ENCODE measurements at places on chromosomes 1 and 21. TPM values are rescaled to one million over a fixed set of nuclear protein-coding genes. Genes with fewer than 3 reads are reported as not detected.

- DNase-seq = no peak
Measured at GRCh38 chr21:32979598-32980268, 46.0 kb upstream of the OLIG2 start.

GRCh38 chr1:101161619-101162018 is 75.2 kb upstream of the S1PR1 start:
- no peak for DNase-seq

DNA sequence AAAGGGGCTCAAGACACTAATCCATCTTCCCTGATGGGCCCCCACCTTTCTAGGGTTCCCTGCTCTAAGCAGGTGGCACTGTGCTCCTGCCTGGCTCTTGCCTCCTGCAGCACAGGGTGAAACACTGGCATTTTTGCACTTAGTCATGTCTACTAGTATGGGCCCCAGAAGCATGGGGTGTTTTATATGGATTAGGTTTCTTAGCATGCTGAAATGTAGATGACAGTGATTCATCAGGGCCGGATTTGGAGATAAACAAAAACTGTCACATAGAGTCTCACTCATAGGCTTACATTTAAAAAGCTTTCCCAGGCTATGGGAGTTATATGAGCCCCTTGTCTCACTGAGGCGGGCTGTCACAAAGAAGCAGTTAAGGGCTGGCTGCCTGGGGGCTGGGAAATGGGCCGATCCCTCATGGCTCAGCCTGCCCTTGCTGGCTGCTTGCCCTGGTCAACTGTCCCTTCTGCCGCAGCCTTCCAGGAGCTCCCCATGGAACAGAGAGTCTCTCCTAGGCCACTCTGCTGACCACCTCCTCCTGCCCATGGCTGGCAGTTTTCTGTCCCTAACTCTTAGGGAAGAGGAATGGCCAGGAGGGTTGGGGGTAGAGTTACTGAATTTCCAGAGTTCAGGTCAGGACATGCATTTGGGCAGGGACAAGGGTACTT is 6.5 kb downstream of the GALNT2 start:
- DNase-seq = no peak

DNA sequence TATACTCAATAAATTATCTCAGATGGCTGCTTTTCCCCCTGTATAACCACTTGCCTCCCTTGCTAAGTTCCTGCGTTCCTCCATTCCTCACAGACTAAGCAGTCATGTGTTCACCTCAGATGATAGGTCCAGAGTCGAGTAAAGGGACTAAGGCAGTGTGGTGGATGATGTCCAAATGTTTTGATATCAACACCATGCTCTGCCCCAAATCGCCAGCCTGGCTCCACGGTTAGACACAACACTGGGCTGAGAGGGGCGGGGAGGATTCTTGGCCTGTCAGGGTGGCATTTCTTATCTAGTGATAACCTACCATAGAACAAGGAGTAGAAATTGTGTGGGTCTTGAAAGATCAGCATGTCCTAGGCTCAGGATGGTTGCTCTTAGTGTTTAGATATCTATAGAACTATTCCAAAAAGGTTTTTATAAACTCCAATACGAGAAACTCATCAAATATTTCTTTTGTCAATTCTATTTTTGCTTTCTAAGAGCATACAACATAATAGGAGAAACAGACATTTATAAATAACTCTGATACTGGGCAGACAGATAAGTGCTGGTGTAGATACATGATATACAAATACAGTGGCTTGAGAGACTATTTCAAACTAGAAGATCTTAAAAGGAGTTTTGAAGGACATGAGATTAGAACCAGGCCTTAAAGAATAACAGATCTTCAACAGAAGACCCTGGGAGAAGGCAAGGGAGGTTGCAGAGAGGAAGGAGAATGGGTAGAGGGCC is 21.5 kb downstream of the GJA5 start:
- no peak for DNase-seq

DNA sequence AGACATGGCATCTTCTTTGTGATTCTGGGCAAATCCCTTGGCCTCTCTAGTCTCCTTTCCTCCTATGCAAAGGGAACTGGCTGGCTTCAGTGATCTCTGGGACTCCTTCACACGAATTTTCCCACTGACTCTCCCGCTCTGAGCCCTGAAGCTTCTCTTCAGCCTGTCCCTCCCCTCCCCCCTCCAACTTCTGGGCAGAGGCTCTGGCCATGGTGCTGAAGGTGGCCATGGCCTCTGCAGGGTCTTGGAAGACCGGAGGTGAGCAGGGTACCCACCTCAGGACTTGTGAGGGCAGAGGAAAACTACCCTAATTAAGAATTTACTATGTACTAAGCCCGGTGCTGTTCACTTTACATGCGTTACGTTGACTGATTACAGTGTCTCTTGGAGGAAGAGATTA is 29.4 kb upstream of the POU3F1 start:
- DNase-seq = no peak

GRCh38 chr1:229378586-229379367 is 35.9 kb upstream of the CCSAP start:
- DNase-seq = no peak

- DNase-seq = no peak
Measured at GRCh38 chr1:3307359-3307758, 147.1 kb upstream of the ARHGEF16 start.

DNA sequence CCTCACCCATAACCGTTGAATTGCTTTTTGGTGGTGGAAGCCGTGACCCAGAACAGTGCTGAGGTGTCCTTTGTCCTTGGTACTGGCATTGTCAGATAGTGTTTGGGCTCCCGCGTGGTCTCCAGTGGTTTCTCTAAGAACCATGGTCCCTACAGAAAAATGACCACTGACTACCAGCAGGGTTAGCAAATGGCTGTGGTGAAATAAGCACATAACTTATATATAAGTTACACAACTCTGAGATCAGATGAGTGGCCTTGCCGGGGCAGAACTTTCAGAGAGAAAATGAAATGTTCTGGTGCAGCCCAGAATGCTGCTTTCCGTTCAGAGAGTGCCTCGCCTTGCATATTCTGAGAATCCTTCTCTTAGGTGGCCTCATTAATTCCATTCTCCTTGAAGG is 5.0 kb downstream of the SLC37A1 start:
- DNase-seq = no peak

DNA sequence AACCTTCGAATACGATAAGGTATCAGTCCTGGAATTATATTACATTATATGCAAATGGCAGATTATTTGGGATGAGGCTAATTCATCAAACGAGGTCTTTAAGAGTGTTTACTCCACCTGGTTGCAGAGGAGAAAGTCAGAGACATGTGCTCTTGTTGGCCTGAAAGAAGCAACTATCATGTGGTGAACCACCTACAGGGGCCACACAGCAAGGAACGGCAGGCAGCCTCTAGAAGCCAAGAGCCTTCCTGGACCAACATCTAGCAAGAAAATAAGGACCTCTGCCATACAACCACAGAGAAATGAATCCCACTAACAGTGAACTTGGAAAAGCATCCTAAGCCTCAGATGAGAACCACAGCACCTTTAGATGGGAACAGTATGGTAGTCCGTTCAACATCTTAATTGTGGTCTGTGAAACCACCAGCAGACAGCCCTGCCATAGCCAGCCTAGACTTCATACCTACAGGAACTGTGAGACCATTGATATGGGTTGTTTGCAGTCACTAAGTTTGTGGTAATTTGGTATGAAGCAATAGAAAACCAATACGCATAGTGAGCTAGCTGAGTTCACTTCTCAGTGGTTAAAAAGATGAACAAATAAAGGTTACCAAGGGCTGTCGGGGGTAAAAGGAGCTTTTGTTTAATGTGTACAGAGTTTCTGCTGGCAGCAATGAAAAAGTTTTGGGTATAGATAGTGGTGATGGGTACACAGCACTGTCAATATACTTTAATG is 345.7 kb upstream of the RUNX1 start:
- no peak for DNase-seq

- peak; percentile 55 for DNase-seq
Measured at GRCh38 chr1:155173478-155174323, at the start of gene TRIM46. Gene TRIM46, plus strand, starts transcription at chr1:155173849. Its CDS starts 118 bp downstream, at chr1:155173967.

DNA sequence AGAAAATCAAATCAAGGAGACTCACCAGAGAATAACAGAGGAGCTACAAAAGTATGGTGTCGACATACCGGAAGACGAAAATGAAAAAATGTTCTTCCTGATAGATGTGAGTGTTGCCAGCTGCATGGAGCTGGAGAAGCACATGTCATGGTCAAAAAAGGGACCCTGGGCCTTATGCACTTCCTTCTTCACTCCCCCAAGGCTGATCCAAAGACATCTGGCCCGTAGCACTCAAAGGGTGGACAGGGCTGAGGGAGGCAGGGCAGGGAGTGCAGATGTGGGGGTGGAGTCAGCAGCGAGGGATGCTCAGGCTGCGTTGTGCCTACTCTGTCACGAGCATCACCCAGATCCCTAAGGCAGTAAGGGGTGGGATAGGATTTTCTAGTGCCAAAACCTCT is 19.4 kb downstream of the MX1 start:
- no peak for DNase-seq

DNA sequence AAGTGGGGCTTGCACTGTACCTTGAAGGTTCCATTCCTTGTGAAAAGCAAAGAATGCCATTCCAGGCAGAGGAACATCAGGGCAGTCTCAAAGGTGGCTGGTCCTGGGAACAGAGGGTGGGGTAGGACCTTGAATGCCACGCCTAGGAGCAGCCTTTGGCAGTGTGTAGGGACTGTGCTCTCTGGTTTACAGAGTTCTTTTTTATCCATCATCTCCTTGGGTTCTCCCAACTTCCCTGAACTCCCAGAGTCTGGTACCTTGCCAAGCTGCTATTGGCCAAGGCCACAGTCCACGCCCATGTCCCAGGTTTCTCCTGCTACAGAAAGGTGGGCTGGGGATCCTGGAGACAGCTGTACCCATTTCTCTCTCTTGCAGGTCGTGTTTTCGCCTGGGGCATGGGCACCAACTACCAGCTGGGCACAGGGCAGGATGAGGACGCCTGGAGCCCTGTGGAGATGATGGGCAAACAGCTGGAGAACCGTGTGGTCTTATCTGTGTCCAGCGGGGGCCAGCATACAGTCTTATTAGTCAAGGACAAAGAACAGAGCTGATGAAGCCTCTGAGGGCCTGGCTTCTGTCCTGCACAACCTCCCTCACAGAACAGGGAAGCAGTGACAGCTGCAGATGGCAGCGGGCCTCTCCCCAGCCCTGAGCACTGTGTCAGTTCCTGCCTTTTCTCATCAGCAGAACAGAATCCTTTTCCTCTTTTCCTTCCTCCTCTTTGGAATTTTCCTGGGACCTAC is 15.3 kb upstream of the TRNAU1AP start:
- no peak for DNase-seq

- DNase-seq = no peak
Measured at GRCh38 chr1:8598060-8598724, 219.2 kb downstream of the RERE start.

The LRRC39 gene
- total RNA-seq = 1.3 TPM

The APCS gene
- total RNA-seq = not detected

The HUNK gene
- total RNA-seq = 0.26 TPM

The LAX1 gene
- total RNA-seq = 39.5 TPM

The SDHC gene
- total RNA-seq = 108 TPM

All from CD4-positive, alpha-beta memory T cell (primary cell).